Caudate nucleus (tissue), 63 donors: ENCODE measurements at places on chromosomes 4 and X.

DNA sequence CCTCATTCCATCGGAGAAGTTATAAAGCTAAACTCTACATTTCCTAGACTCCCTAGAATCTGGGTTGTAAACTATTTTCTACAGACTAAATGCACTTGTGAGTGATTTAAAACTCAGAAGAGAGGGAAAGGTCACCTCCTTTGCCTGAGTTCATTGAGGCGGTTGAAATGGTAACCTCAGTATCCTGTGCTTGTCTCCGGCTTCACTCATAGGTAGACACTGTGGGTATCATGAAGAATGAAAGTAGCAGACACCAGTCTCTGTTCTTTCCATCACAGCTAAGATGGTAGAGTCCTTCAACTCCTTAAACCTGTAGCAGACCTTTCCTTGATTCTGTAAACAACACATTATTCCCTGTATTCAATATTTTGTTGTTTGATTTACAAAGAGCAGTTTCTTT is 291.3 kb upstream of the ANKRD50 start:
- DNase-seq, result no peak

DNA sequence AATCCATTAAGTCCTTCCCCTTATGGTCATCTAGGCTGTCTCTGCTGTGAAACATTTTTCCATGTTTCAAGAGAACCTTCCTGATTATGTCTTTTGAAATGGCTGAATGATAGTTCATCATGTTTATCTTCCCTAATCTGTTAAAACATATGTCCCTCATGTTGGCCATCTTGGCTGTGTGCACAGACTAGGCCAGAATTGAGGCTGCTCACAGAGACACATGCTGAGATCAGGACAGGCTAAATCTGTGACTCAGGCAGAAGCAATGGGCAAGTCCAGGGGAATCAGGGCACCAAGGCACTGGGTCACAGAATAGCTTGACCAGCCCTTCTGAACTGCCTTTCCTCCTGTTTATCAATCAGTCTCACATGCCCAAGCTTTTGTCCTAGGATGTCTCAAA is 78.3 kb downstream of the FHDC1 start:
- DNase-seq, result no peak

DNA sequence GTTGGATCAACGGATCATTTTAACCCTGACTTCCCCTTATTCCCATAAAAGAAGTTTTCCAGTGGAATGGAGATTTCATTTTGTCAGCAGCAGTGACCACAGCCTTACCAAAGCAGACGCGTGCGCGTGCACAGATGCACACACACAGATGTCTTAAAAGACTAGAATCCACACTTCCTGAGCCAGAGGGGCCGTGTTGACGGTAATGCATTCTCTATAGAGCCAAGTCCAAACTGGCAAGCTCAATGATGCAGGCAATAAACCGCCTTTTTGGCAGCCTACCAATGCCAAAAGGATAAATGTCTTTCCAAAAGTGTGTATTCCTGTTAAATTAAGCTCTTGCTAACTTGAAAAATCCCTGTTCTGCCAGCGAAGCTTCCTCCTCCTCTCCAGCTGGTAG is 18.8 kb upstream of the CLDN34 start:
- DNase-seq, result no peak

DNA sequence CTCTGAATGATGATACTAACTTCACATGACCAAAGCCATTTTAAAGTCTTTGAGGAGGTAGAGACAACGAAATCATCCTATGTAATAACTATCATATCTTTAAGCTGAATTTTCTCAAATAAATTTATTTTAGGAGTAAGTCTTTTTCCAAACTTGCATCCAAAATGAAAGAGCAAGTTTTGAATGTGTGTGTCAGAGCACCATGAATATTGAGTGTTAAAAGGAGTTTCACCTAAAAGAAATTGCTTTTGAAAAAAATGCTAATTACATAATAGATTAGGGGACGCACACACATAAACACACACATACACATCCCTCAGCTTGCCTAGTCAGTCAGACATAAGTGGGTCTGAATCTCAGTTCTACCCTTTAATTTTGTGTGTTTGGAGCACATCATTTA is 1.9 kb downstream of the ANK2 start:
- no peak for DNase-seq

GRCh38 chr4:145498430-145498829 is 16.8 kb downstream of the SMAD1 start:
- no peak for DNase-seq

DNA sequence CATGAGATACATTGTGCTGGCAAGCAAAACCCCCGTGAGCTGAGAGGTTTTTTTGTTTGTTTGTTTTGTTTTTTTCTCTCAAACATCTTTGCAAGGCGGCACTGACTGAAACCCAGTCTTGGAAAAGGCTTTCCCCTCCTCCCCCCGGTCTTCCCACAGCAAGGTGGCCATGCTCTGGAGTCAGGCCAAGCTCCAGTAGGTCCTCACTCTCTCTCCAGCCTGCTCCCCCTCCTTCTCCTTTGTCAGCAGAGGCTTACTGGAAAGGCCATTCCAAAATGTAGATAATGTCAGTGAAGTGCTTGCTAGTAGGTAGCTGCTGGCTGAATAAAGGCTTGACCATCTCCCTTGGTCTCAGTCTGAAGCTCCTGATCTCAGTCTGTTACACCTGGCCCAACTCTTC is 32.6 kb downstream of the FRMPD3 start:
- no peak for DNase-seq
